Head of caudate nucleus (tissue), 42 donors: ENCODE measurements at places on chromosomes 12 and 14.

- no peak for DNase-seq
These were observed 26.3 kb downstream of the TESC start for GRCh38 chr12:117072736-117073490.

GRCh38 chr14:36207500-36207899, 31.0 kb upstream of the PTCSC3 start:
- DNase-seq, result no peak

DNA sequence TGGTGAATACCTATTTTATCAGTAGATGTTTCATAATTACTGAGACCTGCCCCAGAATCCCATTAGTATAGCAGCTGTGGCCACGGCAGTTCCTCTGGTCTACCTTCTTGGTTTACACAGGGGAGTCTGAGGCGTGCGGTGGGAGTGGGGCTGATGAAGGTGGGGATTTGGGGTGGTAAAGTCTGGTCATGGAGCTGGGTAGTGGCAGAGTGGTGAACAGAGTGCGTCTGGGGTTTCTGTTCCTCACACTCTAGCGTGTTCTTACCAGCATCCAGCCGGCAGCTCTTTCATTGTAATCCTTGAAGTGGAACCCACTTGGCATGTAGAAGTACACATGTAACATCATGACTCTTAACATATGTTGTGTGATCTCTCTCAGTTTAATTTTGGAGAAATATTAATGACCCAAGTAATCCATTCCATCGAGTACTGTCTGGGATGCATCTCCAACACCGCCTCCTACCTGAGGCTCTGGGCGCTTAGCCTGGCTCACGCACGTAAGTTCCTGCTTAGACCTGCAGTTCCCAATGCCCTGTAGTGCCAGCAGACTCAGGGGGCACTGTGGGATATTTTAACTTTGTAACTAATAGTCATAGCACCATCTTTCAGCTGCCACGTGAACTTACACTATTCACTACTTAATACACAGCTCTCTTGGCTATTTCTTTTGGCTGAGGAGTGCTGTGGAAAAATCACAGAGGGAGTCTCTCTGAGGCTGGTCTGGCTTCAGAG, 7.9 kb upstream of the DNAH10 start:
- no peak for DNase-seq

- DNase-seq, result no peak
These were observed 131.9 kb downstream of the GRIN2B start for GRCh38 chr12:13849456-13849855.

DNA sequence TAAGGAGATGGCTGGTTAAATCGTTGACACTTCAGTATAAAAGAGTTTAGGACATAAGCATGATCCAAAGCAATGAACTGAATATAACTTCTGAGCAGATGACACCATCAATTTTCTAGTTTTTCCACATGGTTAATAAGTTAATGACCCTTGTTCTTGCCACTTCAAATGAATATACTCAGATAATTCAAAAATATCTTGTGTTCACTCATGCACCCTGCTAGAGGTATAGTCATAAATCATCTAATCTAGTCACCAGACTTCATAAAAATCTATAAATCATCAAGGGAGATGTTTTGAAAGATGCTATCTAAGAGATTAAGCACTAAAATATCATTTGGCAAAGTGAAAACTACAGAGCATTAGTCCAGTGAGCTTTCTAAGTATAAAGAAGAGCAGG, 131.9 kb downstream of the MDGA2 start:
- DNase-seq, result no peak

DNA sequence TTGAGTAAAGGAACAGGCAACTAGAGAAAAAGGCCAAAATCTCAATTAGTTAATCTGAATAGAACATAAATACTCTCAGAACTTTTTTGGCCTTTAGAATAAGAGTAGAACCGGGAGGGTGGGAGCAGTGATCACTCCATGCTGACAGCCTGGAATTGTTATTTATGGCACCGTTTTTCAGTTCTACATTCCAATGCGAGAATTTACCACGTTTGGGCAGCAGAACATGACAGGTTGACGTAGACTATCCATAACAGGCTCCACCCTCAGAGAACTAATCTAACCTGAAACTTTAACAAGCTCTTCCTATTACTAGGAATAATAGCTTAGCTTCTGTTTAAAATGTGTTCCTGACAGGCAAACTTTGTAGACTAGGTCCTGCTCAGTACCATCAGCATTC, 379.1 kb downstream of the SEC23A start:
- DNase-seq, result no peak

DNA sequence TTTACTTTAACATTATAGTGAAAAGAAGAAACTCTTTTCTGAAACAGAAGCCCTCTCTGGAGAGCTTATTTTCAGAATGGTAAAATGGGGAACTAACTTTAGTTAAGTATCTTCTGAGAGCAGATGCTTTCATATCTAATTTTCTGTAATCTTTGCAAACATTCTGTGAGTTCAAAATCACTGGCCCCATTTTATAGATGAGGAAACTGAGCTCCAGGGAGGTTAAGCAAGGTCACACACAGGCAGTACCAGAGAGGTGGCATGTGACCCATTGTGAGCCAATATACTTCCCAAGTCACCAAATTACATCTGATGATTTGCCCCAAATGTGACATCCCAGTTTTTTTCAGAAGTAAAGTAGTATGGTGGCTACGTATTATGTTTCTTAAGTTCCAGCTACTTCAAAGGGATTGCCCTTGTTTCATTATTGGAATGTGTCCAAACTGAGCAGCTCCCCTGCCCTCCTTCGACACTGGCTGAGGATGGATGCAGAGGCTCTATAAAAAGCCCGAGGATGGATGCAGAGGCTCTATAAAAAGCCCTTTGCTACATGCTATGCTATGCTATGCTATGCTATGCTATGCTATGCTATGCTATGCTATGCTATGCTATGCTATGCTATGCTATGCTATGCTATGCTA, 36.2 kb upstream of the NUDT4 start:
- no peak for DNase-seq

DNA sequence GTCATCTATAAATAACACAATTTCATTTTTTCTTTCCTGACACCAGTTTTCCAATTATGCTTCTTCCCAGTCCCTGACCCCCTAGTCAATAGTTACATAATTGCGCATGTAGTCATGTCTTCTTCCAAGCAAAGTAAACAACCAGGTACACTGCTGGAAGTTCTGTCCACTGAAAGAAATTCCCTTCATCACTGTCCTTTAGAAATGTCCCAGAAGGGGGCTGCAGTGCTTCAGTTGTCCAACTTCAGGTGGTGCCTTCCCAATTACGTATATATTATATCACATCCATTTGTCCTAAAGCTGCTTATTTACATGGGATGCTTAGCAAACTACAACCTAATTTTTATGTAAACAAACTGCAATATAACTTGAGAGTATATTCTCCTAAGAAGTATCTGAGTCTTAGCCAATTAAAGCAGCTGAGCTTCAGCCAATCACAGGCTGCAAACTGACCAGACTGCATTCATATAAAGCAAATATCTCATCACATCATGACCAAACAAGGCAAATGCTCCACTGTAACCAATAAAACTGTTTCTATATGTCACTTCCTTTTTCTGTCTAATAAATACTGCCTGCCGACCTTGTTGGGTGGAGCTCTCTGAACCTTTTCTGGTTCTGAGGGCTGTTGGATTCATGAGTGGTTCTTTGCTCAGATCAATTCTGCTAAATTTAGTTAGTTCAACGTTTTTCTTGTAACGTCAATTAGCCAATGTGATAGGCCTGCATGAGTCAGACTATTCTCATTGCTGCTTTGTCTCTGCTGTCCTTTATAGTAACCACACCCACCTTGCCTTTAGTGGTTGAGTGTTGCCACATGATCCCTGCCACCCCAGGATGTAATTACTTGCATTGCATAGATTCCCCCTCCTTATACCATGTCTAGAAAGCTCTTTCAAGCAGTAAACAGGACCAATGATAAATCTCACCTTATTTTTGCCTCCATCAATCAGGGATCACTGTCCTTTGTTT, 239.3 kb downstream of the ALG10B start:
- DNase-seq, result no peak

DNA sequence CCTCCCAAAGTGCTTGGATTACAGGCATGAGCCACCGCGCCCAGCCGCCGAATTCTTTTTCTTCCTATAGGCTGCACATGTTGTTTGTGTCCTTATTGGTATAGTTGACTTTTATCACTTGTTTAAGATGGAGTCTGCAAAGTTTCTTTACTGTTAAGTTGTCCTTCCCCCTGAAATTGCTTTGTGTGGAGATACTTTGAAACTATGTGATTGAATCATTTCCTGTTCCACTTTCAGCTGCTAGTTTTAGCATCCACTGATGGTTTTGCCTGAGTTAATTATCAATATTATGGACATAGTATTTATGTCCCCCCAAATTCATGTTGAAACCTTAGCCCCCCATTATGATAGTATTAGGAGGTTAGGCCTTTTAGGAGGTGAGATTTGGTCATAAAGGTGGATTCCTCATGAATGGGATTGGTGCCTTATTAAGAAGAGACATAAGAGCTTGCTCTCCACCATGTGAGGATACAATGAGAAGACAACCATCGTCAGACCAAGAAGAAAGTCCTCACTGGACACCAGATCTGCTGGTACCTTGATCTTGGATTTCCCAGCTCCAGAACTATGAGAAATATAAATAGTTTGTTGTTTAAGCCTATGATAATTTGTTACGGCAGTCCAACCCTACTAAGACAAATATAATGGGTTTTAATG, 34.9 kb downstream of the PPHLN1 start:
- DNase-seq, result no peak

GRCh38 chr14:37830271-37830670, 234.8 kb downstream of the TTC6 start:
- no peak for DNase-seq

- DNase-seq, result no peak
These were observed 1458.7 kb downstream of the AACS start for GRCh38 chr12:126523891-126524290.

DNA sequence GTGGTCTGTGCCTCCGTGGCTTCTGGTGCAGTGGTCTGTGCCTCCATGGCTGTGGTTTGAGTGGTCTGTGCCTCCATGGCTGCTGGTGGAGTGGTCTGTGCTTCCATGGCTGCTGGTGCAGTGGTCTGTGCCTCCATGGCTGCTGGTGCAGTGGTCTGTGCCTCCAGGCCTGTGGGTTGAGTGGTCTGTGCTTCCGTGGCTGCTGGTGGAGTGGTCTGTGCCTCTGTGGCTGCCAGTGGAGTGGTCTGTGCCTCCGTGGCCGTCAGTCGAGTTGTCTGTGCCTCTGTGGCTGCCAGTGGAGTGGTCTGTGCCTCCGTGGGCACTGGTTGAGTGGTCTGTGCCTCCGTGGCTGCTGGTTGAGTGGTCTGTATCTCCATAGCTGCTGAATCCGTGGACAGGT, 10.1 kb downstream of the SELPLG start:
- no peak for DNase-seq

DNA sequence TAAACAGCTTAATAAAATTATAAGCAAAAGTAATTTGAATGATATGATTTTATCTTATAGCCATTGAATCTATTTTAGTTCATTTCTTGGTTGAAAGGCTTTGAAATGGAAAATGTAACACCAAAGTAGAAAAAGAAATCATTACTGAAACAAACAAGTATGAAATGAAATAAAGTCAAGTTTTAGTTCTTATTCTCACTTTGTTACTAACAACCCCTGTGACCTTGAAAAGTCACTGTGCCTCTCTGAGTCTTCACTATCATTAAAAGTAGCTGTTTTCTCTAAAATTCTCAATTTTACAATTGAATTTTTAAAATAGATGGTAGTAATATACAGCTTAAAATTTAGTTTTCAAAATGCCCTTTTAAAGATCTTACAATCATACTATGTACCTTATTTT, 32.4 kb upstream of the SLC17A8 start:
- DNase-seq, result no peak
